Peyer's patch (tissue), 4 donors: ENCODE measurements at places on chromosomes 5 and 9. TPM values are rescaled to one million over a fixed set of nuclear protein-coding genes. Genes with fewer than 3 reads are reported as not detected.

- H3K27me3 ChIP-seq = no peaks in the 10 kb centered on the region
- H3K4me1 ChIP-seq = no peaks in the 10 kb centered on the region
- no peak for DNase-seq
- no peak overlapping the region for H3K27ac ChIP-seq
- H3K4me3 ChIP-seq = no peak overlapping the region
These were observed 68.6 kb downstream of the NLN start for GRCh38 chr5:65790371-65791163.

DNA sequence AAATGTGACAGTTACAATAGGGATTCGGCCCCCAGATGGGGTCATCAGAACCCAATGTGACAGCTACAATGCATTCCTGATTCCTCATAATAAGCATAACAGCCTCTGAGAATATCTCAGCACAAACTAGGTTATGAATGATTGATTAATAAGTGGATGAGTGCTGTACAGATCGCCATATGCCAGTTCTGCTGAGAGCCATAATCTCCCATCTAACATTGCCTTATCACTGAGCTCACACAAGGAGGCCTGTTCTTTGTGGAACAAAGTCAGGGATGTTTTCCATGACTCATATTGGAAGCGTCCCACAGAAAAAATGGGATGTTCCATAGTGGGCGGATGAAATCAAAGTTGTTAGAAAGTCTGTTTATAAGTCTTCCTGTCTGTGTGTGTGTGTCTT is 89.6 kb downstream of the KIF4B start:
- no peak for DNase-seq
- H3K27ac ChIP-seq = no peak overlapping the region

IFNA2 gene
- total RNA-seq = not detected

FAM221B gene
- total RNA-seq = not detected

GRCh38 chr9:100087218-100087617 is 11.6 kb downstream of the ERP44 start:
- DNase-seq = peak; percentile 26
- no peaks in the 10 kb centered on the region for H3K36me3 ChIP-seq
- H3K27ac ChIP-seq = no peak overlapping the region
- no peak overlapping the region for H3K4me3 ChIP-seq

- H3K27ac ChIP-seq = peak overlapping the region; percentile 2
- no peaks in the 10 kb centered on the region for H3K4me1 ChIP-seq
- H3K4me3 ChIP-seq = peak overlapping the region; percentile 39
- no peaks in the 10 kb centered on the region for H3K36me3 ChIP-seq
- DNase-seq = no peak
- H3K27me3 ChIP-seq = no peaks in the 10 kb centered on the region
These were observed 11.1 kb downstream of the ZNF608 start for GRCh38 chr5:124735169-124735858.

- no peak overlapping the region for H3K27ac ChIP-seq
- DNase-seq = no peak
- no peak overlapping the region for H3K4me3 ChIP-seq
These were observed 40.3 kb upstream of the NFIB start for GRCh38 chr9:14354201-14354600.

SV2C gene
- total RNA-seq = 0.18 TPM

GRCh38 chr5:161400583-161400982 is 145.9 kb downstream of the GABRB2 start:
- H3K4me1 ChIP-seq = no peaks in the 10 kb centered on the region
- no peak overlapping the region for H3K27ac ChIP-seq
- no peak overlapping the region for H3K4me3 ChIP-seq
- H3K27me3 ChIP-seq = no peaks in the 10 kb centered on the region
- no peaks in the 10 kb centered on the region for H3K36me3 ChIP-seq

GRCh38 chr5:94505327-94506068 is 112.9 kb downstream of the KIAA0825 start:
- H3K36me3 ChIP-seq = no peaks in the 10 kb centered on the region
- H3K4me3 ChIP-seq = no peak overlapping the region
- no peak for DNase-seq
- H3K4me1 ChIP-seq = no peaks in the 10 kb centered on the region

DNA sequence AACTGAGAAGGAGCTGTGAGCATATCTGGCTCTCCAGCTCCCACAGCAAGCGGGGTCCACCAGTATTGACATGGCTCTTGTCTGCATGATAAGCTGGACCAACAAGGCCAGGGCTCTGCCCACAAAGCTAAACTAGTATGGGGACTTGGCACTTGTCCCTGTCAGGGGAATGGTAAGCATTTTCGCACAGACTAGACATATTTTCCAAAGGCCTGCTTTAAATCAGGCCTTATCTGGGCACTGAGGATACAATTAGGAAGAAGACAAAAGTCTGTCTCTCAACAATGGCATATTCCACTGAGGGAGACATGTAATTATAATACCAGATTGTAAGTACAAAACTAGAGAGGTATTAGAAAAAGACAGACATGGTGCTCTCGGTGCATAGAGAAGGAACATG is 32.1 kb downstream of the CSF2 start:
- peaks cover 23% of the 10 kb centered on the region for H3K4me1 ChIP-seq
- no peaks in the 10 kb centered on the region for H3K36me3 ChIP-seq
- H3K27ac ChIP-seq = no peak overlapping the region
- no peaks in the 10 kb centered on the region for H3K27me3 ChIP-seq
- DNase-seq = no peak
